ENCODE measurements at places on chromosomes 6 and 20. TPM values are rescaled to one million over a fixed set of nuclear protein-coding genes. Genes with fewer than 3 reads are reported as not detected.

Gene RRAGD
- total RNA-seq: 0.76 TPM

Gene C2
- total RNA-seq: not detected

Gene TNF
- total RNA-seq: not detected

Gene BMP7
- total RNA-seq: not detected

Gene PLCB4
- total RNA-seq: 2.1 TPM

Gene CALHM5
- 1.4 TPM for total RNA-seq

Gene OPRL1
- 2.7 TPM for total RNA-seq

Gene FGD2
- total RNA-seq: not detected

Gene TRIM15
- total RNA-seq: not detected

Gene SNAP91
- 1.3 TPM for total RNA-seq

Gene HLA-DOA
- total RNA-seq: not detected

Gene RNF182
- total RNA-seq: 0.38 TPM

Gene TSHZ2
- total RNA-seq: 0.77 TPM

Gene RXRB
- 18.7 TPM for total RNA-seq

Gene NRSN1
- total RNA-seq: not detected

Gene FAM210B
- 24.1 TPM for total RNA-seq

Gene NAA20
- total RNA-seq: 38.2 TPM

Gene NR2E1
- total RNA-seq: not detected

Gene SLC22A2
- not detected for total RNA-seq

Gene ACTL10
- 1.4 TPM for total RNA-seq

Gene SLC24A3
- total RNA-seq: under 0.01 TPM

Gene ASCC3
- 32.7 TPM for total RNA-seq

Gene ARMH2
- total RNA-seq: not detected

Gene CDKN1A
- total RNA-seq: 156 TPM

Gene TSBP1
- not detected for total RNA-seq

Gene TPD52L1
- total RNA-seq: 0.90 TPM

Gene MAPK13
- 7.0 TPM for total RNA-seq

Gene C6orf141
- total RNA-seq: 45.5 TPM

Gene UTRN
- 675 TPM for total RNA-seq

Gene LIME1
- total RNA-seq: 1.5 TPM

Gene IYD
- not detected for total RNA-seq

Gene OR2H1
- under 0.01 TPM for total RNA-seq

Gene LATS1
- 8.2 TPM for total RNA-seq

Gene FAM217A
- total RNA-seq: not detected

Gene BCAS1
- total RNA-seq: not detected

Gene CLIC5
- total RNA-seq: under 0.01 TPM

Gene GINS1
- 5.9 TPM for total RNA-seq

Gene EDN3
- not detected for total RNA-seq

Gene ADGRF5
- total RNA-seq: 107 TPM

Gene LPA
- not detected for total RNA-seq

Gene NANP
- 6.4 TPM for total RNA-seq

Gene HTR1B
- 2.1 TPM for total RNA-seq

Gene REPS1
- 23.4 TPM for total RNA-seq

Gene SEMG2
- not detected for total RNA-seq

Measured in dermis microvascular lymphatic vessel endothelial cell (primary cell).